ENCODE measurements at places on chromosomes 1 and 21.
A peak's percentile ranks its signal among the peaks of the same experiment; 100 is the strongest.

GRCh38 chr1:36099681-36100341, 11.1 kb downstream of the ADPRS start:
- DNase-seq, result peak; percentile 75

DNA sequence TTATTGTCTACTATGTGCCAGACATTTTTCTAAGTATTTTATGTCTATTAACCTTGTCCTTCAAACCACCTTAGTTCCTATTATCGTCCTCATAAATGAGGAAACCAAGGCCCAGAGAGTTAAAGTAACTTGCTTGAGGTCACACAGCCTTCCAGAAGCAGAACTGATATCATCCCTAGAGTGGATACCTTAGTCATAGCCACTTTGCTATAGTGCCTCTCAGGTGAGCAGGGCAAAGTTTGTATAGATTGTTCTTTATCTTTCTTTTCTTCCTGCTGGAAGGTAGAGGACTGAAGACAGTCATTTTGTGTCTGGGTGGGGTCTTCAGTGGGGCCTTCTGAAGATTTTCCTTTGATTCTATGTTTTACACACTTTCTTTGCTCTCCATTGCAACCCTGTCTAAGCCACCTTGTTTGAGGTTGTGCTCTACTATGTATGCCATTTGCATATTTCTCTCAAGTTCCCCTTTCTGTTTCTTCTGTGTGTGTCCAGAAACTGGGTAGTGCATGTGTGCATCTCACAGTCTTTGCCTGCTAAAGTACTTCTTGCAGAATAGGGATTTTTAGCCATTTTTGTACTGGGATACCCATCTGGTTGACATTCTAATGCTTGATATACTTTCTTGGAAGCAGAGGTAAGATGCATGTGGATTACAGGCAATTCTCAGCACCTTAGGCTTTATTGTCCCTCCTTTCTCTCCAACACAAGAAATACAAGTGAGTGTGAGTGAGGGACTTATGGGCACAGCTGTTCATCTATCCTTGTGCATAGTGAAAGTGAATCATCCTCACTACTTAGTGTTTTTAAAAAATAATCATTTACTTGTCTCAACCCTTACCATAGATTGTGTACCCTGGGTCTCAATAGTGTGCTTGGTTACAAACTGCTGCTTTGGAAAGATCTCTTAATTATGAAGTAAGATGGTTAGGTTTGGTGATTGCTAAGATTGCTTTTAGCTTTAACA, 207.6 kb upstream of the HMCN1 start:
- DNase-seq, result no peak

GRCh38 chr1:45994423-45994822, 138.0 kb downstream of the PIK3R3 start:
- DNase-seq, result no peak

GRCh38 chr21:44897326-44898010, 23.2 kb downstream of the ITGB2 start:
- no peak for DNase-seq

GRCh38 chr1:91872000-91872399, 14.0 kb downstream of the TGFBR3 start:
- no peak for DNase-seq

GRCh38 chr21:40060083-40060677, 192.9 kb downstream of the PCP4 start:
- DNase-seq, result no peak

GRCh38 chr1:2416403-2416802, 4.0 kb upstream of the PEX10 start:
- peak; percentile 31 for DNase-seq

GRCh38 chr1:94982398-94982797, 55.5 kb upstream of the CNN3 start:
- DNase-seq, result no peak

GRCh38 chr1:110639724-110640386, 33.7 kb upstream of the KCNA2 start:
- DNase-seq, result no peak

DNA sequence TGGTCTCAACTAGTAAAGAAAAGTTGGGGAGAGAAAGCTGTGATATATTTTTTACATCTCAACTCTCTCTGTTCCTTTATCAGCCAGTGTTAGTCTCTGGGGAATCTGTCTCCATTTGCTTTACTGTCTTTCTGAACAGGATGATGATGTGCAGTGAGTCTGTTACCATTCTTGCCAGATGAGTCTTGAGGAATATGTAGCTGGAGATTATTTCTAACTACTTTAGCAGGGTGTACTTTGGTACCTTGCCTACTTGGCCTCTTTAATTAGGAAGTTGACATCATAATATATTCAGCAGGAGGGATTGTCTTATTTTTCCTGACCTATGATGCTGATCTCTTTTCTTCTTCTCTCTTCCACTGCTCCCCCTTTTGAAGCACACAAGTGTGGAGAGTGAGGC, 15.7 kb upstream of the HAX1 start:
- DNase-seq, result no peak

DNA sequence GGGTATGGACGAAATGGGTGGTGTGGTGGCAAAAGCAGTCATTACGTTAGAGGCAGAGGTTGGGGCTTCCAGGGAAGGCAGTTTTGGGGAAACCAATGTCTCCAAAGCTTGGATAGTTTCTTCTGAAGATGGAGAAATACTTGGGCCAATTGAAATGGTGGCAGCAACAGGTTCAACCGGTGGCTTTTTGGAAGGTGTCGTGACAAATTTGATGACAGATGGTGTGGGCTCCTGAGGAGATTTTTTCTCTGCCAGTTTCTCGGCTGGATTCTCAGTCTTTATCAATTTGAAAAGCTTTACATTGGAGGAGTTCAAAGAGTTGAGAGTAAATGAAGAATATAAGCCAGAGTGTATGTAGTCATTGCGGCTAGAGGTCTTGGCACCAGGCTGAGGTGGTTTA, 11.5 kb downstream of the ELK4 start:
- no peak for DNase-seq
